Kasumi-1 (cell line): ENCODE measurements at places on chromosomes 1 and 21.

GRCh38 chr1:16348414-16349182 is 3.7 kb downstream of the FBXO42 start:
- DNase-seq = no peak

- peak; percentile 82 for DNase-seq
Observed at GRCh38 chr1:204506201-204506968, 9.8 kb upstream of the MDM4 start.

DNA sequence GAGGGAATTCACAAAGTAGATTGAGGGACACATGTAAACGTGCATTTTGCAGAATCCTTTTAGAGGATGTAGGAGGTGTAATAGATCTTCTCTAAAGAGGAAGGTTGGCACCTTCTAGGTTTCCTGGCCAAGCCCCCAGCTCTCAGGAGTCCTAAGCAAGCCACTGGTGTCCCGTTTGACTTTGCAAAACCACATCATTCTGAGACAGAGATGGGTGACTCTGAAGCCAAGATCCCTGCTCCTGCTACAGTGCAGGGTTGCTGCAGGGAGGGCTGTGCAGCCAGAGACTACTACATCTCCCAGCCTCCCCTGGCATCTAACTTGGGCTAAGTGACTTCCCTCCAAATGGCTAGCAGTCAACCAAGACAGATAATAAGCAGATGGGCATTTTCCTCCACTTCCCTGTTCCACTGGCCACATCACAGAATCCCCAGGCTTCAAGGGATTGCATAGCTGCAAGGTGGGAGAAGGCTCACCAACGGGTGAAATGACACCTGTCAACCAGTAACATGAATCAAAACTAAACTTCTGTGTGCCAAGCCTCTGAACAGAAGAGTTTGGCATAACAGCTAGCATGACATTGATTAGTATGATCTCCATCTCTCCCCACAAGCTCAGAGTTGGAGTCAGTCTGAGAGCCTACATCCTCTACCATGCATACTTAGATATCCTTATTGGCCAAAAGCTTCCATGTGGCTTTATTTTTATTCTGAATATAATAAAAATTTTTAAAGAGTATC is 129.6 kb upstream of the COA6 start:
- no peak for DNase-seq

- DNase-seq = no peak
Observed at GRCh38 chr21:31299291-31300147, 44.5 kb downstream of the TIAM1 start.

DNA sequence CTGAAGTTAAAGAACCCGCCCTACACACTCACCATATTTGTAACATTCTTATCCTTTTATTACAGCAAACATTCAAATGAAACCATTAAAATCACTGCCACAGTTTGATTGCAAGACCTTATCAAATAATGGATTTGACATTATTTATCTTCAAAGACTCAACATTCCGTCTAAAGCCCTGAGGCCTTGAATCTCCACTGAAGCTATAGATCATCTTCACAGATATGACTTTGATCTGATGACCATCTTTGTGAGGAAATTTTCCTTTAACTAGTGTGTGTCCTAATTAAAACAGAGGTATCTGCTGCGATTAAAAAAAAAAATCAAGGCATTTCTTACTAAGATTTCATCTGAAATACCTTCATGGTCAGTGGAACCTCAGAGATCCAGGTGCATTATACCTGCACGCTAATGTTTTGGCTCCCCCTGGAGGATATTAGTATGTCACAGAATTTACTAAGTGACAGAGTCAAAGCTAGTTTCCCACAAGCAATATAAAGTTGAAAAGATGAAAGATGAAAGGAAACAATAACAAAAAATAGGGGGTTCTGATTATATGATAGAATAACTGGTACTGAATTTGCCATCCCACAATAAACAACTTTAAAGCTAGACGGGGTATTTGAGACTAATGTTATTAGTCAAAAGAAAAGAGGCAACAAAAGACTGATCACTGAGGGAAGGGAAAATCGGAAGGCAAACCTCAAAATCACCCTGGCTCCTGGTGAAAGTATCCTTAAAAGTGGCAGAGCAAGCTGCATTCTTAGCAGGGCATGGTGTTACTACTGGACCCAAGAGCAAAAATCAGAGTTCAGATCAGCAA is 923.4 kb downstream of the NCAM2 start:
- no peak for DNase-seq

GRCh38 chr1:25469177-25469576 is 38.5 kb downstream of the MACO1 start:
- DNase-seq = no peak

- DNase-seq = no peak
Observed at GRCh38 chr21:44759628-44760285, 41.9 kb downstream of the UBE2G2 start.

GRCh38 chr21:27831816-27832569 is 865.1 kb upstream of the ADAMTS5 start:
- DNase-seq = no peak

DNA sequence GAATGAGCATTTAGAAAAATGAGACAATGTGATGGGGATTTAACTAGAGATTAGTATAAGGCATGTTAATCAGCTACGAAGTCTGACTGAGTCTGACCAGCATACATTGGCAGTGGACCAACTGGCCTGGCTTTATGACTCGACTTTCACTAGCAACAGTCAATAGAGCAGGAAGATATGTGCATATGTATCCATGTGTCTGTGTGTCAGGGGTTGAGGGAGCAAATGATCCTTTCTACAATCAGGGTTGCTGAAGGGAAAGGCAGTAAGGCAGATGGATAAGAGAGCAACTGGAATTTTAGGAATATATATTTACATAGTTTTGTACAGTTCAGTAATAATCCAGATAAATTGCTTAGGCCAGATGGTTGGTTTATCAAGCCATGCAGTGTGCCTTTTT is 645.6 kb downstream of the PLA2G4A start:
- no peak for DNase-seq

DNA sequence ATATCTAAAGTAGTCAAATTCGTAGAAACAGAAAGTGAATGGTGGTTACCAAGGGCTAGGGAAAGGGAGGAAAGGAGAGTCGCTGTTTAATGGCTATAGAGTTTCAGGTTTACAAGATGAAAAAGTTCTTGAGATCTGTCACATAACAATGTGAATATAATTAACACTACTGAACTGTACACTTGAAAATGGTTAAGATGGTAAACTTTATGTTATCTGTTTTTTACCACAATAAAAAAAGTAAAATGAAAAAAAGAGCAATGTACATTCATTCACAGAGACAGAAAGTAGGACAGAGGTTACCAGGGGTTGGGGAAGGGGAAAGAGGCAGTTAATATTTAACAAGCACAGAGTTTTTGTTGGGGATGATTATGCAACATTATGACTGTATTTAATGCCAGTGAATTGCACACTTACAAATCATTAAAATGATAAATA is 53.3 kb upstream of the SEC16B start:
- no peak for DNase-seq

DNA sequence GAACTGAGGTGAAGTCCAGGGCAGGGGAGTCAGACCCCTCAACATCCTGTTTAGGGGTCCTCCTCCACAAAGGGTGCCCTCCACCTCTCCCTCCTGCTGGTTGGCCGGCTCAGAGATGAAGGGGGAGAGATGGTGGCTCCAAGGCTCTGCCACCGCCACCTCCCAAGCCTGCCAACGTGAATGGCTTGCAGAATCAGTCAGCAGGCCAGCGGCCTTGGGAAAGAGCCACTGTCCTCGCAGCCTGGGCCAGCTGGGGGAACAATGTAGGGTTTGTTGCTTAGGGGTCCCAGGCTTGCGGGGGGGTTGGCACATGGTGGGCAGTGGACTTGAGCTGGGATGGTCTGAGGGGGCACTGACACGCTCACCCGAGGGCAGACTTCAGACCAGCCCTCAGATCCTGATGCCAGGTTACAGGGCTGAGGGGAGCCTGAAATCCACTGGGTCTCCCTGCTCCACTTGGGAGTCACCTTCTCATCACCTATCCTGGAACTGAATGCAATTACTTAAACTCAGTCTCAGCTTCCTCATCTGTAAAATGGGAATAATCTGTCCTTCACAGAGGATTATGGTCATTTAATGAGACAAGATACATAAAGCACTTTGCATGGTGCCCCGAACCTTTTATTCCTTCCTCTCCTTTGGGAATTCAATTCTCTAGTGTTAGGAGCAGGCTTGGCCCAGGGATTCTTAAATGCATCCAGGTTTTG is 8.3 kb downstream of the GPR37L1 start:
- DNase-seq = no peak

GRCh38 chr1:151565502-151566189 is 25.5 kb downstream of the TUFT1 start:
- DNase-seq = no peak

DNA sequence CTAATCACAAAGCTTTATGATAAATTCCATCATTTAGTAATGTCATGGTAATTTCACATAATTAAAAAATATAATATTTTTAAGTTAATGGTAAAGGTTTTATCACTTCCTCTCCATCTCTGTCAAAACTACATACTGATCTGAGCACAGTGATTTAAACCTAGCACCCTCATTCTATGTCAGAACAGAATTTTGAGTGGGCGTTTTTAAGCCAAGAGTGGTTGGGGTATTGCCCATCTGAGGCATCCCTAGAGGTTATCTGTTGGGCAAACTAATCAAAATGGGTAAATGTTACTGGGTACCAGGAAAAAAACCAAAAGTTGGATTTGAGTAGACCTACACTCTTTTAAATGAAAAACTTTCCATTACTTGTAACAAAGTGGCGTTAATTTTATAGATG is 100.7 kb upstream of the GFI1 start:
- no peak for DNase-seq

DNA sequence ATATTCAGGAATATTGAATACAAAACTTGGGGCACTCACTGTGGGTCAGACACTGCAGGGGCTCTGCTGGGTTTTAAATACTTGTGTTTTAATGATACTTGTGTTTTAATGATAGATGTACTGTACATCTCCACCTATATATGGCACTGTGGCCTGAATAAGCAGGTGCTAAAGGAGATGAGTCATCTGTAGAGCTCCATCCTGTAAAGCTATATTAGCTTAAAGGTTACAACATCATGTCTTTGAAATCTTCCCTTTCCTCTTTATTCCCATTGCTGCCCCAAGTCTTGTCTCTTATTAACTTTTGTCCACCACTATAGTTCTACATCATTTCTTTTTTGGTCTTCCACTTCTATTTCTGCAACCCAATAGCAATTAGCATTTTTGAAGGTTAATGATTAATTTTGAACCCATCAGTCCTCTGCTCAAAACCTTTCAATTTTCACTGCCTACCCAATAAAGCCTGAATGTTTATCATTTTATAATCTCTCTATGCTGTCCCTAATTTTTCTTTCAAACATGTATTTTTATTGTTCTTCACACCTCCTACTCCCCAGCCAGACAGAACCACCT is 113.3 kb upstream of the PTGFR start:
- DNase-seq = no peak

DNA sequence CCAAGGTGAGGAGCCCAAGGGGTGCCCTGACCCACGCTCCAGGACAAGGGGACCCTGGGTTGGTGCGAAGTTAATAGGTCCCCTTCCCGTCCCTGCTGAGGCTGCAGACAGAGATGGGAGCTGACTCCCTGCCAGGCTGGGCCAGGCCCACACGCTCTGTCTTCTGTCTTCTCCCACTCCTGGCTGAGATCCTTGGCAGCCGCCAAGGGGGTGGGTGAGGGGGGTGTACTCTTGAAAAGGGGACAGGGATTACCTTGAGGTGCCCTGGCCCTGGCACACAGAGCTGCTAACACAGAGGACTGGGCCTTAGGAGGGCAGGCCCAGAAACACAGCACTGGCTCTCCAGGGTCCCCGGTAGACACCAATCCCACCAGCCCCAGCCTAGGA is 11.0 kb upstream of the CTRC start:
- DNase-seq = no peak

DNA sequence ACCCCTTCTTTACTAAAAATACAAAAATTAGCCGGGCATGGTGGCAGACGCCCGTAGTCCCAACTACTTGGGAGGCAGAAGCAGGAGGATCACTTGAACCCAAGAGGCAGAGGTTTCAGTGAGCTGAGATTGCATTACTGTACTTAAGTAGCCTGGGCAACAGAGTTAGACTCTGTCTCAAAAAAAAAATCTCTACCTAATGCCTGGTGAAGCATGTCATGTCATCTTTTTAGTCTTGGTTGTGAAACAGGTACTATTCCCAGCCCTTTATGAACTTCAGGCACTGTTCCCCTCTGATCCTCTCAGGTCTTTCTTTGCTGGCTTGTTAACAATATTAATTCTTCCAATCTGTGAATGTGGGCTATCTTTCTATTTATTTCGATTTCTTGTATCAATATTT is 22.1 kb downstream of the PRRC2C start:
- no peak for DNase-seq

DNA sequence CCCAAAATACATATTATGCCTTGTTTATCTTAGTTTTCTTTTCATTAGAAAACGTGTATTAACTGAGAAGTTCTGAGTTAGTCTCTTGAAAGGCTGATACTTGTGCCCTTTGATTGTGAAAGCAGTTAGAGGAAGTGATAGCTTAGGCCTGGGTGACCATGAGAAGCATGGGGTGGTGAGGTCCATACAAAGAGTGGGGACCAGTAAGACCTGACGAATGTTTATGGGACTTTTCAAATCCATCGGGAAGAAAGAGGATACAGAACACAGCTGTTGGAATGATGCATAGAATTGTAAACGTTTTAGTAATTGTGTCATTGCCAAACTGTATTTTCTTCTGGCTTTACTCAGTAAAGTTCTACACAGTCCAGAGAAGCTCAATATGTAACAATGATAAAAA is 259.8 kb downstream of the LMO4 start:
- DNase-seq = no peak

- DNase-seq = no peak
Observed at GRCh38 chr1:211643324-211644212, 31.9 kb downstream of the NEK2 start.

DNA sequence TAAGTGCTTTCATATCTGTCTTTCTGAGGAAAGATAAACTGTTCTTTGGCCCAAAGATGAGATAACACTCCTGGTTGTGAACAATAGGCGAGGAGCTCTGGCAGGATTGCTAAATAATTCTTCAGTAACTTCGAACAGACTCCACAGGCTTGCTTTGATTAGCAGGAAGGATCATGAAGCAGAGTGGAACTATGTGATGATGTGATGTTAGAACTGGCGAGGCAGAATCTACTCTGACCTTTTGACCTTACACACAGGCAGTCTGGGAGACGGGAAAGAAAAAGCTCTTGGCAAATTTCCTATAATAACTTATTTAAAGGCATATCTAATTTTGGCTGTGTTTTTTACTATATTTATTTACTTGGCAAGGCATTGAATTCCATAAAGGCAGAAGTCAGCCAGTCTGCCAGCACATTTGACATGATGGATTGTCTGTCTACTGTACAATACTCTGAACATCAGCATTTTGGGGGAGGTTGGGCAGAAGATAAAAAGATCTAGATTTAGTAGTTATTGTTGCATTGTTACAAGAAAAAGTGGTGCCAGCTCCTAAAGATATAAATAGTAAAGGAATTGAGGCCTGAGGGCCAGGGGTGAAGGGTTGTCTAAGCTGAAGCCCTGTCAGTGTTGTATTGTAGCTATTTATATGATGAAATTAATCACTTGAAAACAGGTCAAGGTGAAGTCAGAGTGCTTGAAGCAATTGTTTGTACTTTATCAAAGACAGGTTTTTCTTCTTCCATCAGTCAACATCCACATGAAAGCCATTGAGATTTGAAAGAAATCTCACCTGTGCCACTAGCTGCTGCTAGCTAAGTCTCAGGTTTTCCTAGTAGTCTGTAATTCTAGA is 708.8 kb downstream of the LTN1 start:
- DNase-seq = no peak

- DNase-seq = no peak
Observed at GRCh38 chr1:90561911-90562310, 155.2 kb downstream of the BARHL2 start.

- no peak for DNase-seq
Observed at GRCh38 chr1:85048296-85049064, at the start of gene MCOLN3. TSS of gene MCOLN3 (minus strand) at chr1:85048500. CDS start at chr1:85045360, 3,140 bp downstream.
